ENCODE measurements at places on chromosomes 5 and 9.

GRCh38 chr5:150444770-150445169, 4.8 kb downstream of the RPS14 start:
- DNase-seq: no peak

DNA sequence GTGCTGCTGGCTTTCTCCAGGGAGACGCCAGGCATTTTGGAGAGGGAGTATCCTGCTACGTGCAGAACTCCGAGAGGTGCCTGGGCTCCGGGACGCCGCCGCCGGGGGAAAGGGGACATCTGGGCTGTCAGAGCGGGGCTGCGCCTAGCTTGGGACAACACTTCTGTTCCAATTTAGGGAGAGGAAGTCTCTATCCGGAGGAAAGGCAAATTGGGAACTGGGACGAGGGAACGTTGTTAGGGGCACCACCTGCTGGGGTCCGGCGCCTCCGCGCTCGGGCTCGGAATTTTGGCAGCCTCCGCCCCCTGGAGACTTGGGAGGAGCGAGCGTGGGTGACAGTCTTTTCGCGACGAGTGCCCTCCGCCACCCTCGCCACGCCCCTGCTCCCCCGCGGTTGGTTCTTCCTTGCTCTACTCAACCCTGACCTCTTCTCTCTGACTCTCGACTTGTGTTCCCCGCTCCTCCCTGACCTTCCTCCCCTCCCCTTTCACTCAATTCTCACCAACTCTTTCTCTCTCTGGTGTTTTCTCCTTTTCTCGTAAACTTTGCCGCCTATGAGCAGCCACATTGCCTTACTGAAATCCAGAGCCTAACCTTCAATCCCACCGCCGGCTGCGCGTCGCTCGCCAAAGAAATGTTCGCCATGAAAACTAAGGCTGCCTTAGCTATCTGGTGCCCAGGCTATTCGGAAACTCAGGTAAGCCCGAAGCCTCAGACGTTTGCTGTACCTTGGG, 1.6 kb downstream of the TSLP start:
- DNase-seq: peak; percentile 46

DNA sequence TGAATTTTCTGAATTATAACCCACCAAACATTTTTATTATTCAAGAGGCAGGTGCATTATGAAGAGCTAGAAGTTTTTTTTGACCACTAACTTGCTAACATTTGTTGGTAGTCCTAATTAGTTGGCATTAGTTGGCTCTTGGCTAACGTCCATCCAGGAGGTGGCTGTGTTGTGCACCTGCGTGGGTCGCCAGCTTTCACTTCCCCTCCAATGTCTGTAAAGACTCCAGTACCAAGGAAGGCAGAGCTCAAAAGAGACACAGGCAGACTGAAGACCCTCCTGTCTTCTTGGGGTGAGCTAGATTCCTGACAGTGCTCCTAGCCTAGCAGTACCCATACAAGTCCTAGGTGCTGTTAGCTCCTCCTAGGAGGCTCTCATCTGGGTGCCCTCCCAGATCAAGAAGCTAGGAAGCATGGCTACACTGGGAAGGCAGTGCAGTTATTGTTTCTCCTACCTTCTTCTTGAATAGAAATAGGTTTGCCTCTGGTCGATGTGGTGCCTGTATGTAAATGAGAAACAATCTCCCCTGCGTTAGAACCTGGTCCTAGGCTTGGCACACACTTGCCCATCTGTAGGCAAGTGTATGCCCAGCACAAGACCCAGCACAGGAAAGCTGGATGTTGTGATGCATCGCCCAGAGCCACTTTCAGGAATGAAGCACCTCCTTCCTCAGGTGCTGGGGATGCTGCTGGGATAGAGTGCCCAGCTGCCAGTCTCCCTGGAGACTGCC, 190.9 kb downstream of the ICE1 start:
- DNase-seq: no peak

GRCh38 chr5:68547622-68548021, 332.1 kb downstream of the PIK3R1 start:
- DNase-seq: no peak

DNA sequence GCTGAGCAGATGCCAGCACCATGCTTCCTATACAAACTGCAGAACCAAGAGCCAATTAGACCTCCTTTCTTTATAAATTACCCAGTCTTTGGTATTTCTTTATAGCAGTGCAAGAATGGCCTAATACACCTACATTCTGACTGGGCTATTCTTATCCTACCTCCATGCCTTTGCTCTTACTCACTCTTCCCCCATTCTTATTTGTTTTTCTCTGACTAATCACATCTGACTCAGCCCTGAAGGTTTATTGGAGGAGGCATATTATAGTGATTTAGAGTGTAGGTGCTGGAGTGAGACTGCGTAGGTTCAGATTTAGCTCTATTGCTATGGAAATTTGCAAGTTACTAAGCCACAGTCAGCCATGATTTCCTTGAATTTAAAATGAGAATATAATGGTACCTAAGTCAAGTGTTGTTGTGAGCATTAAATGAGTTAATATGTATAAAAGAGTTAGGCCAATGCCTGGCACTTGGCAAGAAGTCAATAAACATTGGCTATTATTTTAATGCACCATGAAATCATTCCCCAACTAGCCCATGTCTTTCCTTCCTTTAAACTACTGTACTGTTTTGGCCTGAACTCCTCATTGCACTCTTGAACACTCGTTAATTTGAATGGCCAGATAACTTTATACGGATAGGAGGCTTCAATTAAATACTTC, 531.2 kb upstream of the ZNF608 start:
- no peak for DNase-seq

DNA sequence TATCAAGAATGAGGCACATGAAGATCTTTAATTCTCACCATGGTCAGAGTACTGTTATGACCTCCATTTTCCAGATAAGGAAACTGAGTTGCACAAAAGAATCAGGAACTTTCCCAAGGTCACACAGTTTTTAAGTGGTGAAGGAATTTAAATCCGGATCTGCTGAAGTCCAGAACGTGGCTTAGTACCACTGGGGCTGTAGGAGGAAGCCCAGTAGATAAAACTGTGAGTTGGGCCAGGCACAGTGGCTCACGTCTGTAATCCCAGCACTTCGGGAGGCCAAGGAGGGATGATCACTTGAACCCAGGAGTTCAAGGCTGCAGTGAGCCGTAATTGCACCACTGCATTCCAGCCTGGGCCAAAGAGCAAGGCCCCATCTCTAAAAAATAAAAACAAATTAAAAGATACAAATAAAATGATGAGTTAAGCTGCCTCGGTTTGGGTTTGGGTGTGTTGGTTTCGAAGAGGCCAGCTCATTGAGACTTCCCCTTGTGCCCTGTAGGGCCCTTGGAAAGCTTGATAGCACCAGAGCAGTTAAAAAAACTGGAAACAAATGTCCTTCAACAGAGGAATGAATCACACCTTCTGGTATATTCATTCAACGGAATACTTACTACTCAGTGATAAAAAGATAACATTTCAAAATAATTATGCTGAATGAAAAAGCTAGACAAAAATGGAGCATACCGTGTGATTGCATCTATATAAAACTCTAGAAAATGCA, 20.1 kb downstream of the ATOX1 start:
- DNase-seq: no peak

DNA sequence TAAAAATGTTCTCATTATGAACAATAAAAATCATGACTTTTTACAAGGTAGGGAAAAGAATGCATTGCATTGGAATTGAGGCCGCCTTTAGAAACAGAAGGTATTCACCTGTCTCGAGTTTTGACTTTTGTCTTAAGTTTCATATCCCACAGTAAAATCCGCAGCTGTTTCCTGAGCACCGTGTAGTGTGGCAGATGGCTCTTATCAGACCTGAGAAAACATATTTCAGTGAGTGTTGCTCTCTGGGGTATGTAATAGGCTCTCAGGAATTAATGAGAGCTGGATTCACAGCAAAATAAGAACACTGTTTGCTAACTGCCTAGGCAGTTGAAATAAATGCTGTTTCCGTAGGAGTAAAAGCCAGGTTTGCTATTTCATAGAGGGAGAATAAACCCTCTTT, 221.4 kb downstream of the CFAP90 start:
- DNase-seq: no peak

DNA sequence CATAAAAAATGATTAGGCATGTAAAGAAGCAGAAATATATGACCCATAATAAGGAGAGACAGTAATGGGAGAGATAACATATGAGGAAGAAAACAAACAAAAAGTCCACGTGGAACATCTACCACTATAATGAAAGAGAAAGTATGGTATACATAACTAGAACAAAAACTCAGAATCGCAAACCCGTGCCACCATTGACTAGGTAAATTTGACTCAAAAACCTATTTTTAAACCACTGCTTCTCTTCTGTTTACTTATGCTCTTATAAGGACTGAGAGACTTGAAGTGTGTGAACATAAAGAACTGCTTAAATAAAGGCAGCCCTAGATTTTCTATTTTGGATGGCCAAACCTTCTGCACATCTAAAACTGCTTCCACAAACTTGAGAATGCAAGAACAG, 330.7 kb downstream of the CAAP1 start:
- DNase-seq: no peak

DNA sequence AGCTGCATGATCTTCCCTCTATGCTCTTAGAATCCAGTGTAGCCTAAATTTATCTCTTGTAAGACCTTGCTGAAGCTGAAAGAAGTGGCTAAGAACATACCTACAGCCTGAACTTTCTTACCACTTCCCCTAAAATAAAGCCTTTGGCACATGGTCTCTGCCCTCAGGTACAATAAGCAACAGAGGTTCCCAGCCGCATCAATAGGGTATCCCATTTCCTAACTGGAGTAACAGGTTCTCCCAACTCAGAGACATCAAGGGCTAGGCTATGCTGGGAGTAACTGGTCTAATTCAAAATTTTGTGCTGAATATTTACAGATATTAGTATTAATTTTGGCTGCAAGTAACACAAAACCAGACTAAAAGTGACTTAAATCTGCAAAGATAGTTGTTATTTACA, 335.8 kb upstream of the TRPC7 start:
- no peak for DNase-seq

GRCh38 chr9:32172256-32172655, 212.2 kb upstream of the ACO1 start:
- no peak for DNase-seq

GRCh38 chr5:141834331-141834730, 43.9 kb downstream of the PCDH1 start:
- no peak for DNase-seq

GRCh38 chr9:87309236-87309635, 188.4 kb upstream of the DAPK1 start:
- DNase-seq: no peak

GRCh38 chr5:179339996-179340395, 5.3 kb downstream of the ADAMTS2 start:
- DNase-seq: no peak

GRCh38 chr9:98861781-98862504, 54.5 kb downstream of the GALNT12 start:
- no peak for DNase-seq

DNA sequence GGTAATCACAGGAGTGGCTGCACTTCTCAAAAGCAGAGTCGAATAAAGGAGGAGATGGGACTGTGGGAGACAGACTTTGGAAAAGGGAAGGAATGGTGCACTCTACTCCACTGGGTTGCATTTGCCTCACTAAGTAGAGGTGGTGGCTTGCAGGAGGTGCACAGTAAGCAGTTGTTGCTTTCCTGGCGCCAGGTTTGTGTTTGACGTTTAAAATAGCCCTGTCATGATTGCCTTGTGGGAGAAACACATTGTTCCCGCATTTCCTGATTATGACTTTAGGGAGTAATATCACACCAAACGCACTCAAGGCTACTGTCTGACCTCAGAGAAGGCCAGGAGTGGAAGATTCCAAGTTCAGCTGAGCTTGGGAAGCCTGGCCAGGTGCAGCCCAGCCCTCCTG, 36.7 kb downstream of the DMRT1 start:
- DNase-seq: no peak

DNA sequence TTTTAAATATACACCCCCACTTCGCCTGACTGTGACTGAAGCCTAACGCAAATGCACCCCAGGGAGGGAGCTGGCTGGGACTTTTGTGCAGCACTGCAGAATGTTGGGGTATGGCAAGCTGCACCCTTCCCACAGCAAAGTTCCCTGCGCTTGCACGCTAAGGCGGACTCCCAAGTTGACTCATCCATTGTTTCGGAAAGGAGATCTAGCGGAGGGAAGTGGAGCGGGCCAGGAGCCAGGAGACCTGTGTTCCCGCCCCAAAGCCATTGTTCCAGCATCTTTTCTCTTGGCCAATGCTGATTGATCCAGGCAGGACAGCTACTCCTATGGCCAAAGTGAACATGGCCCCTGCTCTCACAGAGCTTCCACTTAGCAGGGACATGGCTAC, 202.9 kb downstream of the AOPEP start:
- DNase-seq: no peak
